ENCODE measurements at places on chromosomes 3 and 15. TPM values are rescaled to one million over a fixed set of nuclear protein-coding genes. Genes with fewer than 3 reads are reported as not detected.

The MCF2L2 gene
- total RNA-seq: 0.55 TPM

The STAC gene
- total RNA-seq: 4.9 TPM

The MAP6D1 gene
- 2.5 TPM for total RNA-seq

The CCR5 gene
- total RNA-seq: not detected

The ZNF660 gene
- total RNA-seq: 0.72 TPM

The NTRK3 gene
- total RNA-seq: not detected

The CFAP100 gene
- not detected for total RNA-seq

The NKTR gene
- total RNA-seq: 9.2 TPM

The UACA gene
- 12.1 TPM for total RNA-seq

The NR2E3 gene
- total RNA-seq: not detected

The PSTPIP1 gene
- total RNA-seq: 4.6 TPM

The GRK7 gene
- not detected for total RNA-seq

The TM6SF1 gene
- 0.15 TPM for total RNA-seq

The CSK gene
- 31.6 TPM for total RNA-seq

The CCDC54 gene
- not detected for total RNA-seq

The FAM3D gene
- not detected for total RNA-seq

The MRAS gene
- total RNA-seq: 2.6 TPM

The NPAP1 gene
- total RNA-seq: not detected

The ZIC1 gene
- 1.2 TPM for total RNA-seq

The NR1I2 gene
- total RNA-seq: 0.08 TPM

The CCDC33 gene
- total RNA-seq: not detected

The ITIH1 gene
- total RNA-seq: not detected

The P2RY13 gene
- total RNA-seq: not detected

The PCLAF gene
- total RNA-seq: 33.3 TPM

The CHRM5 gene
- not detected for total RNA-seq

The HCLS1 gene
- 0.39 TPM for total RNA-seq

The SCAANT1 gene
- not detected for total RNA-seq

The CACNA1D gene
- total RNA-seq: not detected

The C15orf61 gene
- 5.2 TPM for total RNA-seq

The MKRN3 gene
- total RNA-seq: 0.80 TPM

The TSEN2 gene
- 17.6 TPM for total RNA-seq

The CELSR3 gene
- total RNA-seq: 1.0 TPM

The SLC2A2 gene
- not detected for total RNA-seq

The SERPINI2 gene
- not detected for total RNA-seq

The DUOXA2 gene
- not detected for total RNA-seq

The CCK gene
- total RNA-seq: 1.0 TPM

The PLXND1 gene
- 0.47 TPM for total RNA-seq

The TRPC1 gene
- 10.0 TPM for total RNA-seq

The MON1A gene
- 21.6 TPM for total RNA-seq

The SST gene
- not detected for total RNA-seq

The CHDH gene
- 0.08 TPM for total RNA-seq

The TRH gene
- total RNA-seq: not detected

The OSBPL10 gene
- 60.1 TPM for total RNA-seq

The GRM7 gene
- not detected for total RNA-seq

The GJD2 gene
- total RNA-seq: not detected

The TWF2 gene
- total RNA-seq: 149 TPM

The ISL2 gene
- 0.11 TPM for total RNA-seq
